ENCODE measurements at places on chromosomes 12 and 14.

GRCh38 chr14:73851000-73851399, 631 bp upstream of the PTGR2 start:
- DNase-seq = no peak

- DNase-seq = no peak
Observed at GRCh38 chr12:1281683-1282366, 290.8 kb downstream of the ERC1 start.

DNA sequence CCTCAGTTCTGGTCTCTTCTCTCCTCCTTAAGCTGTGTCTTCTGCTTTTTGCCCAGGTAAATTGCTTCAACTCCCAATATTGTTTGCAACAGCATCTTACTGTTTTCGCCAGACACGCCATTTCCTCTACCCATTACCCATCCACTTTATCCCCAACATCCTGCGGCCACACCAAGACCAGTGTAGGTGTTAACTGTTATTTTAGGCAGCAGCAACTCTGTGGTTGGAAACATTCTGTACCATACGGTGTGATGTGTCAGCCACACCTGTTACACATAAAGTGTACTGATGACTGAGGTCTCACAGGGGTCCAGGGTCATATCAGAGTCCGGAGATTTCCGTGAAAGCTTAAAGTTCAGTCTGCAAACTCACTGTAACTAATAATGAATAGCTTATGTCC, 21.8 kb upstream of the KLRD1 start:
- DNase-seq = peak; percentile 73

GRCh38 chr12:4769073-4769472, 48.9 kb downstream of the GALNT8 start:
- DNase-seq = no peak

DNA sequence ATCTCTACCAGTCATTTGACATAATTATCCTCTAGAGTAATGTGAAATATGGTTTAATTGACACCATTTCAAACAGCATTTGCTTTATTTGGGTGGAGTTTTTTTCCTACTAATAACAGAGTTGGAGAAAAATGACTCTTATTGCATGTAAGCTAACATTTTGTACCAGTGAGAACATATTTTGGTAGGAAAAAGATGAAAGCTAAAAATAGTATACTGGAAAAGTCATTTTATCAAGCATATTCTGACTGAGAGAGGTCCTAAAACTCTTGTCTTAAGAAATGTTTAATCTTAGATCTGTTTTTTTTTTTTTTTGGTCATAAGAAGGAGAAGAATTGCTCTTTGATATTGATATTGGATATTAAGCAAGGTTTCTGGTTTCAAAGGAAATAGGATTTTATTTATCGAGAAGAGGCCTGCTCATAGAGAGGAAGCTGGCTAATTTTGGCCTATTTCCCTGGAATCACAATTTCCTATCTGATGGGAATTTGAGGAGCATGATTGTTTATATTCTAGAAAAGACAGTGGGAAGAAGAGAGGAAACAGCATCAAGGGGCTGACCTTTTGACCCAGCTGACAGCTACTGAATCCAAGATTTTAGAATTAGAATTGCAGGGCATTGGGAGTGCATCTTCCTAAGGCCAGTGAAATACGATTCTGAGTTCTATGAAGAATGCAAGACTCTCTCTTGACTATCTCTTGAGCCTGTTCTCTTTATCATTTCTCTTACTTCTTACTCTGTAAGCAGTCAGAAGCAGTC, 19.4 kb downstream of the OTOGL start:
- DNase-seq = no peak

Data from CD8-positive, alpha-beta memory T cell (primary cell).